Activated naive CD4-positive, alpha-beta T cell treated with Interleukin-2 at 50 U/mL for 16 hours (primary cell): ENCODE measurements at places on chromosomes 3 and 15.

DNA sequence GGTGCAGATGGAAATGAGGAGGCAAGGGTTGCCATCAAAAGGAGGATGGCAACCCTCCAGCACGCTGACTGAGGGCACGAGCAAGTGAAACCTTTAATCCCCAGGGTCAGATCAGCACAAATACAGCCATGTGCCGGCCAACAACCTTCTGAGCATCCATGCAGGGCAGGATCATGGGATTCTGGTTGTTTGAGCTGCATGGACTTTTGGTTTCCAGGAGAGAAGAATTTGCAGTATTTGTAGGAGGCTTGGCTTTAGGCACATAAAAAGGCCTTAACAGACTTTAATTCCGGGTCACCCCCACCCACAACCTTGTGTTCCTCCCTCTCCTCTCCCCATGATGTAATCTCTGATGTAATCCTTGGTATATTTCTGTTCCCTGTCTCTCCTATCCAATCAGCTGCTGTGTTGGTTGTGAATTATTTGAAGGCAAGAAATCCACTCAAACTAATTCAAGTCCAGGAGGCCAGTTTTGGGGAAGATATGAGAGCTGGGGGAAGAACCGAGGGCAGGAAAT, 254.3 kb downstream of the SHQ1 start:
- no peak for DNase-seq

GRCh38 chr15:79463043-79463780, 31.1 kb downstream of the MINAR1 start:
- no peak for DNase-seq

GRCh38 chr15:94370936-94371285, 139.6 kb downstream of the MCTP2 start:
- DNase-seq: no peak

- DNase-seq: no peak
Observed at GRCh38 chr3:189799366-189799765, 168.2 kb downstream of the TP63 start.

DNA sequence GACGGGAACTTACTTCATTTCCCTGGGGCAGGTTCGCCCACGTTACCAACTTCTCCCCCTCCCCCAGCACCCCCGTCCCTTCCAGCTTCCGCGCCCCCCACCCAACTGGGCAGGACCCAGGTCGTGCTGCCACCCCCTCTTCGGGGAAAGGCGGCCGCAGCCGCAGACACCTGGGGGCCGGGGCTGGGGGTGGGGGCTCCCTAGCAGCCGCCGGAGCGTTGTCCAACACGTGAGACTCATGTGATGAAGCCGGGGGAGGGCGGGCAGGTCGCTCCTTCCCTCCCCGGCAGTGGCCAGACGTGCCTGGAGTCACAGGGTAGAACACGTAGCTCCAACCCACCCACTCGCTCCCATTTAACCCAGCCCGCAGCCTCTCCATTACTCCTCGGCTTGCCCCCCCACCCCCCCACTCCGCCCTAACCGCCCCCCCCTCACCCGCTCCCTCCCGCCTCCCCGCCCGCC, 240 bp upstream of the BHLHE40 start:
- peak; percentile 94 for DNase-seq

GRCh38 chr3:34056181-34056910, 257.9 kb downstream of the PDCD6IP start:
- no peak for DNase-seq

GRCh38 chr15:31814082-31814481, 216.2 kb upstream of the CHRNA7 start:
- DNase-seq: no peak

DNA sequence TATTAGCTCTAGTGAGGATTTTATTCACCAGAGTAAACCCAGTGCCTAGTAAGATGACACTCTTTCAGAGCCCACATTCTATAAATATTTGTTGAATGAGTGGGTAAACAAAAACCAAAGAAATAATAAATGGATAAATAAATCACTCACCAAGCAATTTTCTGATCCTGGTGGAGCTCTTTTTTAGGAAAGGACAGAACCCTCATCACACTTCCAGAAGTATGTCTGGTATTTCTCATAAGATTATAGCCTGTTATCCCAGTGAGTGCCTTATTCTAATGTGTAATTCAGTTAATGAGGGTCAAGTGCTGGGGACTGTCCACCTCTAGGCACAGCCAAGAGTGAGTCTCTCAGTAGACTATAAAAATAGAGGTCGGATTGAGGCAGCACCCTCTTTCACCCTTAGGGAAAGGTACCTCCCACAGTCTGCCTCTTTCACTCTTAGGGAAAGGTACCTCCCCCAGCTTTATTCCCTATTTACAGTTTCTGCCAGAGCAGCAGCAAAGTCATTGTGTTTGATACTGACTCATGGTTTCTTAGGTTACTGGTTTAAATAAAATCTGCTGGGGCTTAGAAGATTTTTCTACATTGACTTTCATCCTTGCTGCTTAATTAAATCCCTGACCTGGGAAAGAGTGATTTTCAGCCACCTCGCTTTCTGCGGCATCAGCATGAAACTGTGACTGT, 145.0 kb downstream of the STAC start:
- DNase-seq: no peak

GRCh38 chr15:91974321-91974720, 120.8 kb downstream of the SLCO3A1 start:
- no peak for DNase-seq
